NCI-H2081 (cell line): ENCODE measurements at places on chromosomes 7 and 10.

- no peak for DNase-seq
These were observed 129.2 kb downstream of the TES start for GRCh38 chr7:116339564-116339963.

DNA sequence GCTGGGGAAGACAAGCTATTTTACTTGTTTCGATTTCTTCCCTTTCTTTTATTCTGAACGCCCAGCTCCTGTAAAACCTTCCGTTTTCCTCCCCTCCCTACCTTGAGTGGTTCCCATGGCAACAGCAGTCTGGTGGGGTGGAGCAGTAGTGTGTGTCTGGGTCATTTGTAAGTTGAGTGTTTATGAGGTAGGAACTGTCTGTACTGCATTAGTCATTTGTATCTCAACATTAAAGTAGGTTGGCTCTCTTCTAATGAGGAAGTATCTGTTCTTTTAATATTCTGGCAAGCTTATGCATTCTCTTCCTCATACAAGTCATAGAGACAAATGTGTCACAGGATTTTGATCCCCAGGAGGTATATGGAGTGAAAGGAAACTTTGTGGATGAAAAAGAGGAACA, 85.3 kb upstream of the CCDC6 start:
- DNase-seq, result no peak

DNA sequence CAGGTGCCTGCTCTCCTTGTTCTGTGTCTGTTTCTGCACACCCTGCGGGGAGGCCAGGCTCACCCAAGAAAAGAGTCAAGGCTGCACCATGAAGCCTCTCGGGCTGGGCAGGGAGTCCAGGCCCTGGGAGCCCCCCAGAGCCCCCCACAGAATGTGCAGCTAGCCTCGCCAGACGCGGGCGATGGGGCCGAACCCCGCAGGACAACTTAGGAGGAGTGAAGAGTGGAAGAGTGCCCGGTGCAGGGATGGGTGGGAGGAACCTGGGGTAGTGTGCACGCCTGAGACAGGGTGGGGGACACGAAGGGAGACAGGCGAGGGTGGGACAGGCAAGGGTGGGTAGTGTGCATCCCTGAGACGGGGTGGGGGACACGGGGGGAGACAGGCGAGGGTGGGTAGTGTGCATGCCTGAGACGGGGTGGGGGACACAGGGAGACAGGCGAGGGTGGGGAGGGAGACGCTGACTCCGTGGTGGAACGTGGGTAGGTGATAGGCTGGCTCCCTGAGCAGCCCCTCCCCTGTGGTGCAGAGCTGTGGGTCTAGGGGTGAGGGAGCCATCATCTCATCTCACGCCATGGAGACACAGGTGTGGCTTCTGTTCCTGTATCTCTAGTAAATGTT, 615.4 kb downstream of the DNAJB6 start:
- no peak for DNase-seq

- DNase-seq, result no peak
These were observed 26.9 kb downstream of the CCDC3 start for GRCh38 chr10:12974491-12975199.

- no peak for DNase-seq
These were observed 1013.5 kb downstream of the GATA3 start for GRCh38 chr10:9068003-9068402.

DNA sequence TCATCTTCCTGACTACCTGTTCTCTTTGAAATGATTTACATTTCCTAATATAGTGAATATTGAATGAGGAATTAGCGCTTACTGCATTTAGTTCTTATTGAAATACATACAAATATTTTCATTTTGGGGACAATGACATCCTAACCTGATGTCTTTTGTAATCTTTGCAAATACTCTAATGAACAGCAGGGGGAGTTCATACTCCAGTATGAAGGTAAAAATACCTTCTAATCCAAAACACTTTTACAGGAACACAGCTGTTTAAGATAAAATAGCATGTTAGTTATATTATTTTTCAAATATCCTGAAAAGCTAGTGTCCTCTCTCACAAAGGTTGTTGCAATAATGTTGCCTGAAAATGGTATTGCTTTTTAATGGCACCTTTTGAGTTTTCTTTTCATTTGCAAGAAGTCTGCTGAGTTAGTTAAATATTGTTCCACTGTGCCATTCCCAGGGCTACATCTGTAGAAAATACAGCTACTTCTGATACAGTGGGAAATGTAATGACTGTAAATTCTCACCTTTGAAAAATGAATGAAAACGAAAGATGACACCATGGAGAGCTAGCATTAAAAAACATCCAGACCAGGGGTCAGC, 400.0 kb downstream of the PHF14 start:
- peak; percentile 2 for DNase-seq

DNA sequence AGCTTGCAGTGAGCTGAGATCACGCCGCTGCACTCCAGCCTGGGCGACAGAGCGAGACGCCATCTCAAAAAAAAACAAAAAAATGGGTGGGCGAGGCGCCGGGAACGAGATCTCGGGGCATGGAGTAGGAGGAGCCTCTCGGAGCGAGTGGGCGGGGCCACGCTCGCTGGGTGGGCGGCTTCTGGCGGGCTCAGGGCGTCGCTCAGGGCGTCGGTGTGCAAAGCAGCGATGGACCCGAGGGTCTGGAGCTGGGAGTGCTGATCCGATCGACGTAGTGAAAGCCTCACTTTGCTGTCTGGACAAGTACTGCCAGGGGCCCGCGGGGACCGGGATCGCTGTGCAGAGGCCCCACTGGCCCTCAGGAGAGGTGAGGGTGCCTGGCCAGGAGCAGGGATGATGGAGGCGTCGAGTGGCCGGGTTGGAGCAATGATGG, 22.6 kb upstream of the AMZ1 start:
- no peak for DNase-seq

DNA sequence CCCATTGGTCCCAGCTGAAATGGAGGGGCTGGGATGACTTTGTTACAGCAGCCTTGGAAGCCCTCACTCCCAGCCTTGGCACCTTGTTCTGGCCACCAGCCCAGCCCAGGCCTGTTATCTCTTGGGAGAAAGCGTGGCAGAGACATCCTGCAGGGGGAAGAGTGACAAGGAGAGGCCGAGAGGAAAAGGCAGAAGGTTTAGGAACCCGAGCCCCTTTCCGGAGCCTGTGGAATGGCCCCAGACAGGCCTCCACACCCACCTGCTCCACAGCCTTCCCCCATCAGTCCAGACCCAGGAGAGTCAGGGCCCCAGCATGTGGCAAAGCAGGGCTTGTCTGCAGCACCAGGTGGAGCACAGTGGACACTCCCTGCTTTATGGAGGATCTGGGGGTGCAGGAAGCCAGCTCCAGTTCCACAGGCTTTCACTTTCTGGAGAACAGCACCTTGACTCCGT, 24.1 kb upstream of the TRIM8 start:
- DNase-seq, result no peak

- DNase-seq, result no peak
These were observed 94.4 kb upstream of the COL1A2 start for GRCh38 chr7:94300176-94300835.

DNA sequence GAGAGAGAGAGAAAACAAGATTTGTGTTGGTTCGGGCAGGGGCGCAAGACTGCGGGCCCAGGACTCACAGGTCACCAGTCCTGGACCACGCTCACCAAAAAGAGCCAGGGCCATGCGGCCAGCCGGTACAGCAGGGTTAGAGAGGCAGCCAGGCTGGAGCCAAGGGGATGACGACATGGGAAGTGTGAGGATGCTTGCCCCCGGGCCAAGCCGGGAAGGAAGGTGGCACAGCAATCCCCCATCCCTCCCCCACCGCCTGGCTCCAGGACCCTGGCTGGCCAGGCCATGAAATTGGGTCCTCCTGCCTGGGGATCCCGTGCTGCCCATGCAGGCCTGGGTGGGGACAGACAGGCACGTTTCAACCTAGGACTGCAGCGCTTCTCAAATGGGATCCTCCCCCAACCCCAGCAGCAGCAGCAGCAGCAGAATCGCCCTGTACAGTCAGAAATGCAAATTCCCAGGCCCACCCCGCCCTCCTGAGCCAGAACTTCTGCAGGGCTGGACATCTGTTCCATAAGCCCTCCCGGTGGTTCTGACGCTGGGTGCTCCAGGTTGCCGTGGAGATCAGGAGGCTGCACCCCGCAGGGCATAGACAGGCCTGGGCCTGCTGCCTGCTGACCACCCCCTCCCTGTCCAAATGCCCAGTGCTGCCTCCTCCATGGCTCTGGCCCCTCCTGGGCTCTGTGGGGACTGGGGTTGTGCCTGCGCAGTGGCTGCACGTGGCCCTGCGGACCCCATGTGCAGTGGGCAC, 35.0 kb downstream of the YKT6 start:
- DNase-seq, result peak; percentile 37

DNA sequence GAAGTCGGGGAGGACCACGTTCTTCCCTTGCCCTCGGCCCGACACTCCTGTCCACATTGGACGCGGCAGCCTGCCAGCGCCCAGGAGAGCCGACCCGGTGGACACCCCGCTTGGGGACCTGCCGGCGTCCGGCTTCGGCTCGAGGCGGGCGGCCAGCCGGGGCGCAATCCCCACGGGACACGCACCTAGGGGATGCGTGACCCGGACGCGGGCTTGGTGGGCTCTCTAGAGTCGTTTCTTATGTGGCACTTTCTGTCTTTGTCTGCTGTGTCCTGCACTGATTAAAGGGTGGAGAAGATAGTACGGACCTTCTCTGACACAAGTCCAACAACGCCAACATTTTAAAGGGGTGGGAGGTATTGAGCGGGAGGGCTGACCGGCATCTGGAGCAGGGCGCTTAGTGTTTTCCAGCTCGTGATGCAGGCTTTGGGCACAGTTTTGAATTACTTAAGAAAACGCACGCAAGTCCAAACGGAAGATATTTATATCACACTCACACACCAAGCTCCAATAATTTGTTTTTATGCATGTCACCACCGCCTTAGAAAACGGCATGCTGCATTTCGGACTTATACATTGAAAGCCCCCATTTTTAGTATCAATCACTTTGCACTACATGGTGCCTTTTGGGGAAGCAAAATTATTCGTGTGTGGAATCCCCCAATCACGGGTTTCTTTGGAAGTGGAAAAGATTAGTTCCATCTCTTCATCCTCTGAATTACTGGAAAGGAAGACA, 3.9 kb upstream of the SPAG6 start:
- no peak for DNase-seq

DNA sequence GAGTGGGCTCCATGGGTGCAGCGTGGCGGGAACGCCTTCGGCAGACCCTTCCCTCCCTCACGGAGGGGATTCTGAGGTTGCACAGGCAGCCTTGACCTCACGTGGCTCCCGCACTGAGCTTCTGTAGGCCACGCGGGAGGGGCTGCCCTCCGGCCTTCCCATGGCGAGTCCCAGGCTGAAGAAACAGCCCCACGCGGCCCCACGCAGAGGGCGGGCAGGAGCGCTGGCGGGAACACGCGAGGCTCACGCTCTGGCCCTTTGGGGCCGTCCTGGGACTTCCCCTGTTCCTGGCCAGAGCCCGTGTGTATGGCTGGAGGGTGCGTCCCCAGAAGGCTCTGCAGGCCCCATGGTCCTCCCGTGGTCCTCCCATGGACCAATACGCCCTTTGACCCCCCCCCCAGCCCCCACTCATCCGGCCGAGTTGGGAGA, 21.7 kb upstream of the NKX6-2 start:
- no peak for DNase-seq

GRCh38 chr10:1036341-1036791, 10.7 kb upstream of the IDI2 start:
- DNase-seq, result no peak

- no peak for DNase-seq
These were observed 100.7 kb downstream of the GRID1 start for GRCh38 chr10:86265895-86266259.

GRCh38 chr10:104038537-104038936, 47.1 kb downstream of the COL17A1 start:
- no peak for DNase-seq

DNA sequence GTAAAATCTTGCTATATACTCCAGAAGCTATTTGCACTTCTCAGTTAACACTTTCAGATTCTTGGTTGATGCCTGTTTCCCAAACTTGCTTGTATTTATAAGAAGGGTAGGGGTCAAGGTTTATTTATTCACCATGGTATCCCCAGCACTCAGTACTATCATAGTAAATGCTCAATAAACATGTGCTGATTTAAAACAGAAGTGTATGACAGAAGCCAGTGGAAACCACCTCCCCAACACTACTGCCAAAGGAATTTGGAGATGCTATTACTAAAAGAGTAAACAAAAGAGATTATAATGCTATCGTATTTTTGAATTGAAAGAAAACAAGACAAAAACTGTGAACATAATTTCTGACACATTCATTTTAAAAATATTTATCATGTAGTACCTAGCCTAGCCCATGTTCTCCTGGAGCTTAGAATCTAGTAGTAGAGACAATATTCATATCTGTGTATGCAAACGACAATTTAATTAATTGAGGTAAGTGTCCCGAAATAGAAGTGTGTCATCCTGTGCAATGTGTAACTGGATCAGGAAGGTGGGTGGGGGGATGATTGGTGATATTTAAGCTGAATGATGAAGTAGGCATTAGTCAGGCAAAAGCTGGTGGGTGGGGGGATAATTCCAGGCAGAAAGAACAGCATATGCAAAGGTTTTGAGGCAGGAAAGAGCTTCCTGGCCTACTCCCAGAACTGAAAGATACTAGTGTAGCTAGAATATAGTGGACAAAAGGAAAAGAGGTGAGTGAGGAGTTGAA, 77.5 kb downstream of the HGF start:
- DNase-seq, result no peak

GRCh38 chr10:113961182-113962031, 82.3 kb upstream of the ADRB1 start:
- DNase-seq, result peak; percentile 49

GRCh38 chr10:26946102-26946811, 85.5 kb upstream of the ABI1 start:
- DNase-seq, result no peak

DNA sequence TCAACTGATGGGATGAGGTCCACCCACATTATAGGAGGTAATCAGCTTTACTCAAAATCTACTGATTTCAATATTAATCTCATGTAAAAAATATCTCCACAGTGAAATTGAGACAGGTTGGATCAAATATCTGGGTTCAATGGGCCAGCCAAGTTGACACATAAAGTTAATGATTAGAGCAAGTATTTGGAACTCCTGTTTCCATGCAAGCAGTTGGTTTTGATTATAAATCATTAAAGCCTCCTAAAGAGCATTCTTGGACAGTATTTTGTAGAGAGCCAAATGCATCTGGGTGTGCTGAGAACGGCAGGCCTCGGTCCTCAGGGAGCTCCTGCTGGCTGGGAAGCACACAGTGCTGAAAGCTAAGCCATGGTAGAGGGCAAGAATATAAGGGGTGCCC, 126.9 kb upstream of the BTBD16 start:
- DNase-seq, result no peak

GRCh38 chr10:86234107-86234506, 132.5 kb downstream of the GRID1 start:
- DNase-seq, result no peak

DNA sequence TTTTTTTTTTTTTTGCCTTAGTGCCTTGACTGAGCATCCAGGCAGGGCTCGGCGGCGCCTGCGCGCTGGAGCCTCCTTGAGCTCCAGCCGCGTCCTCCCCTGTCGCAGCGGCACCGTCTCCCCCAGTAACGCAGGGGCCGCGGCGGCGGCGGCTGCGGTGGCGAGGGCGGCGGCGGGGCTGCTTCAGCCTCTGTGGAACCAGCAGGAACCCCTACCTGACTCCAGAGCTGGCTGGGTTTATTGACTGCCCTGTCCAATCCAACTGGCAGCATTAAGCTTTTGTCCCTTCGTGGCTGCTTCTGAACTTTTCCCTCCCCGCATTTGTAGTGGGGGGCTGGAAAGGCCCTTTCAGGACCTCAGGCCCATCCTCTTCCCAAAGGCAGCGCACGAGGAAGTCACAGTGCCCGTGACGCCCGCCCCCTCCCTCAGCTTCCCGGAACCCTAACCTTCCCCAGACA, at the start of gene GPR85:
Gene GPR85 (minus strand): TSS at position 397 of the 458 bp plus-strand sequence. CDS start 2,106 bp downstream, outside the sequence.
- peak; percentile 86 for DNase-seq

- no peak for DNase-seq
These were observed 117.7 kb upstream of the TNRC18 start for GRCh38 chr7:5541087-5541992.
